AG08396 (cell line): ENCODE measurements at places on chromosomes 7 and 10.

DNA sequence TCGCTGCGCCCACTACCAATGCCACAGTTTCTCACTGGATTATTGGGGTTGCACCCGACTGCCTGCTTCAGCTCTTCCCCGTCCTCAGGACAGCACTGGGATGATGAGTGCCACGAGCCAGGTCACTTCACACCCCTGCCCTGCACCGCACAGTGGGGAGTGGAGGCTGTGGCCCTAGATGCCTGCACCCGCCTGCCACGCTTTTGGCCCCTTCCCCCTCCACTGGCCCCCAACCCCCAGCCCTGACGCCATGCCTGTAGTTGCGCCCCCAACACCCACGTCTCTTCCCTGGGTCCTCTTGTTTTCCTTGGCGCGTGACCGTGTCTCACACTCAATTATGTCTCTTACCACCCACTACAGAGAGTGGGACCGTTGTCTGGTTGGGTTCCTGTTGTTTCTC, 134.3 kb downstream of the VIPR2 start:
- DNase-seq = no peak

GRCh38 chr7:88522771-88523293, 216.1 kb upstream of the STEAP4 start:
- DNase-seq = no peak

GRCh38 chr10:27997865-27998177, 1.1 kb downstream of the ODAD2 start:
- DNase-seq = no peak

- no peak for DNase-seq
Measured at GRCh38 chr7:23347033-23347681, 48.0 kb downstream of the MALSU1 start.

DNA sequence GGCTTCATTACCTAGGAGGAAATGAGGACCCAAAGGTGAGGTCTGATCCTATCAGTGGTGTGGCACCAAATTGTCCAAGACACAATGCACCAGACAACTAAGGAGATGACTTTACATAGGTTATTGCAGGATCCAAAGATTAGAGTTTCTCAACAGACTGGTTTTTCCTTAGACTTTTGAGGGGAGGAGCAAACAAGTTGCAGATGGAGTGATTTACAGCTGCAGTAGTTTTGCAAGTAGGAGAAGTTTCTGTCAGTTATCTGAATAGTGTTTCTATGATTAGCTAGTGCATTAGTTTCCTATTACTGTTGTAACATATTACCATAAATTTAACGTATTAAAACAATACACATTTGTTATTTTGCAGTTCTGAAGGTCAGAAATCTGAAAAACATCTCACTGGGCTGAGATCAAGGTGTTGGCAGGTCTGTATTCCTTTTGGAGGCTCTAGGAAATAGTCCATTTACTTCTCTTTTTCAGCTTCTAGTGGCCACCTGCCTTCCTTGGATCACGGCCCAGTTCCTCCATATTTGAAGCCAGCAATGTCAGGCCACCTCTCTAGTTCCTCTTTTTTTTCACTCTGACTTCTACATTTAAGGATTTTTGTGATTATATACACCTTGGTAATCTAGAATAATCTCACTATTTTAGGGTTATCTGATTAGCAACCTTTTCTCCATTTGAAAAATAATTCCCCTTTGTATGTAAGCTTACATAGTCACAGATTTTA, 994.9 kb downstream of the REEP3 start:
- no peak for DNase-seq

DNA sequence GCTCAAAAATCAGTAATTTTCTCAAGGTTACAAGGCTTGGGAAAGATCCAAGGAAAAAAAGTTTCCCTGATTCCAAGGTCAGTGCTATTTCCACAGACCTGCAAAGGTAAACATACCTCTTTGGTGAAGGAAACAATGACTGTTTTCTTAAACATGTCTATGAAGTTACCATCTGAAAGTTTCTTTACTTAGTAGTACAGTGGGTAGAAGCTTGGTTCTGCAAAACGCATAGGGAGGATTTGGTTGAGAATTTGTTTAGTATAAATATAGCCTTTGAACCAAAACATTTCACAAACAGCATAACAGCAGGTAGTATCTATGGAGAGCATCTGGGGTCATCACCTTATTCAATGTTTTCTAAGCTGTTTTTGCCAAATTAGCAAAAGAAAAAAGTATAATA, 169.6 kb downstream of the CCSER2 start:
- no peak for DNase-seq

DNA sequence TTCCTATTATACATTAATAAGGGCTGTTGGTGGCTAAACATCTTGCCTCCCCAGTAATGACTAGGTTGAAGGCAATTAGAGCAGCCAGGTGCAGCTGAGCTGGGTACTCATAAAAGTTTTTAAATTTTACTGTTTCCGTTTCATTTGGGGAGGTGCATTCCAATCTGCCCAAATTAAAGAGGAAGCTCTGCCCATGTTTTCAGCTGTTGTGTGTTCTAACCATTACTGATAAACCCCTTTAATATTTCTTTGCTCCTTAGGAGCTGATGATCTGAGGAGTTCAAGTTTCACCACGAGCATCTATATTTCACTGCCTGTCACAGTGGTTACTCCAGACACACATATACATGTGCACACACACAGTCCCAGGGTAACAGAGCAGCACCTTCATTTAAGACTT, 94.4 kb downstream of the JAZF1 start:
- no peak for DNase-seq

GRCh38 chr10:2547606-2548005, 519.7 kb upstream of the PFKP start:
- no peak for DNase-seq

- DNase-seq = no peak
Measured at GRCh38 chr7:958221-959200, 4.0 kb upstream of the ADAP1 start.

GRCh38 chr7:91291902-91292301, 27.7 kb downstream of the FZD1 start:
- DNase-seq = no peak

- no peak for DNase-seq
Measured at GRCh38 chr7:148276314-148277041, 314.1 kb upstream of the C7orf33 start.

DNA sequence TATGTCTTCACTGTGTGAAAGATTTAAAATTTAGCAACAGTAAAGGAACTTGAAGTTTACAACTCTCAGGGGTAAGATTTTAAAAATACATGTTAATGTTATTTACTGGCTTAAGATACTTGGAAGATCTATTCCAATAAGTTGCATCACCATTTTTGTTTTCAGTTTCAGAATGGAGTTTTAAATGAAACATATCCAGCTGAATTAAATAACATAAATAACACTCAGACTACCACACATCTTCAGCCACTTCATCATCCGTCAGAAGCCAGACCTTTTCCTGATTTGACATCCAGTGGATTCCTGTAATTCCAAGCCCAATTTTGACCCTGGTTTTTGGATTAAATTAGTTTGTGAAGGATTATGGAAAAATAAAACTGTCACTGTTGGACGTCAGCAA, 44.3 kb downstream of the AHR start:
- no peak for DNase-seq

DNA sequence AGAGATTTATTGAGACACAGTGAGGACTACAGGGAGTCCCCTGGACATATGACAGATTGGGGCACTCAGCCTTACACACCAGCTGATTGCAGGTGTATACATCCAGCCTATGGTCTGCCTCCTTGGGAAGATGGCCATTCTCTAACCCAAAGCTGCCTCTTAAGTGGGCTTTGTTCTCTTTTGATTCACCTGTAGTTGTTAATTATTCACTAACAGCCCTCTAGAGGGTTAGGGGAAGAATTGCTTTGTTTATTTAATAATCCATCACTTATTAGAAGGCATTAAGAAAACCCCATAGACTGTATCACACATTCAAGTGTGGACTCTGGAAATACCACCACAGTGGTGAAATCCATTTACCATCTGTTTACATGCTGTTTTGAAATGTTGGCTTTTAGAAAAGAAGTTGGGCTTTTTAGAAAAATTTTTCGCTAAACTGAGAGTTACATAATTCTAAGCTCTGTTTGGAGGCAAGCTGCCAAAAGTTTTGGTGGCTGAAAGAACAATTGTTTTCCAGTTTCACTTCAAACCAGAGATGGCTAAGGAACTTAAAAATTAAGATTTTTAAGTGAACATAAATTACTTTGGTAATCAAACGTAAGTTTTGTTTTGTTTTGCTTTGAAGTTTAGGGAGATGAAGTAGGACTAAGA, 379.1 kb downstream of the ADRA2A start:
- DNase-seq = no peak

GRCh38 chr10:92690915-92691590, 1.3 kb downstream of the HHEX start:
- DNase-seq = no peak

- peak; percentile 15 for DNase-seq
Measured at GRCh38 chr7:23687011-23687410, 7.0 kb downstream of the FAM221A start.

DNA sequence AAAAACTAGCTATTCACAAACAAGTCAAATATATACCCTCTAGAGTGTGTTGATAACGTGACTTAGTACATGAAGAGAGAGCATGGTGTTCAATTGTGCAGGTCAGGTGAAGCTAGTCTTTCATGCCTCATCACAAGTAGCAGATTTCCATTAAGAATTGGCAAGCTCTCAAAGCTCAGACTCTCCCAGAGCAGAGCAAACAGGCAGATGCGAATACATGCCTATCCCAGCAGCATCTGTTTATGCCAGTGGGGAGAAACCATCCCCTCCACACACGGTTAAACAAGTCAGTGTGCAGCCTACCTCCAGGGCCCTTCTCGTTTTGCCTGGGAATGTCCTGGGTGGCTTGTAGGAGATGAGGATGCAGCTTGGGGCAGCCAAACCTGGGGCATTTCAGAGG, 532.5 kb upstream of the C7orf33 start:
- no peak for DNase-seq

DNA sequence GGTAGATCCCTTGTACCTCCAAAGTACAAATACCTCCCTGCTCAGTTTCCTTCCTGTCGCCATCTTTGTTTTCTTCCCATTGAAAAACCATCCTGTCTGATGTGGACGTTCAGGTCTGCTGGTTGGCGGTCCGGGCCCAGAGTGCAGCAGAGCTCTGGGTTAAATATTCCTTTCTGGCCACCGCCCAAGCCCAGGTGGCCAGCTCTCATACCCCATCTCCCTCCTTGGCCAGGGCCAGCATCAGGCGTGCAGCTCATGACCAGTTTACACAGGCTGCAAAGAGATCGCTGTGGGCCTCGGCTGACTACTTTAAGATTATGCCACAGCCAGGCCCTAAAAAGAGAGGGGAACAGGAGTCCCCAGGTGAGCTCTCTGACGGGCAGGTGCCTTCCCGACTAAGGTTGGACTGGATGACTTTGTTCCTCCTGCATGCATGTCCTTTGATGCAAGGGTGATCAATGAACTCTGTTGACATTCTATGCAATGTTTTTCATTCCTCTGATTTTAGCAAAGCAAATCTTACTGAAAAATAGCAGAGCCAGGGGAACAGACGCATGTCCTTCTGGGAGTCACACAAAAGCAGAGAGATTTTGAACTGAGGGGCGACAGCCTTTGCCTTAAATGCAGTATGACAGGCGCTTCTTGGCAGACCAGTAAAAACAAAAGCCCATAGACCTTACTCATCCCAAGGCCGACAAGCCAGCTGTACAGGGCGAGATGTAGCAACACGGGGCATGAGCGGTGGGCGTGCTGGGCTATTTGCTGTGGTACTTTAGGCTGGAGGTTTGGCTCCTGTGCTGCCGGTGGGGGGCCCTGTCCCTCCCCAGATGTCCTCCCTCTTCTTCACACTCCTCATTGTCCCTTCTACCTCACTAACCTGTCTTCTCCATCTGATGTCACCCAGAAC, 33.3 kb upstream of the SH2B2 start:
- DNase-seq = no peak

DNA sequence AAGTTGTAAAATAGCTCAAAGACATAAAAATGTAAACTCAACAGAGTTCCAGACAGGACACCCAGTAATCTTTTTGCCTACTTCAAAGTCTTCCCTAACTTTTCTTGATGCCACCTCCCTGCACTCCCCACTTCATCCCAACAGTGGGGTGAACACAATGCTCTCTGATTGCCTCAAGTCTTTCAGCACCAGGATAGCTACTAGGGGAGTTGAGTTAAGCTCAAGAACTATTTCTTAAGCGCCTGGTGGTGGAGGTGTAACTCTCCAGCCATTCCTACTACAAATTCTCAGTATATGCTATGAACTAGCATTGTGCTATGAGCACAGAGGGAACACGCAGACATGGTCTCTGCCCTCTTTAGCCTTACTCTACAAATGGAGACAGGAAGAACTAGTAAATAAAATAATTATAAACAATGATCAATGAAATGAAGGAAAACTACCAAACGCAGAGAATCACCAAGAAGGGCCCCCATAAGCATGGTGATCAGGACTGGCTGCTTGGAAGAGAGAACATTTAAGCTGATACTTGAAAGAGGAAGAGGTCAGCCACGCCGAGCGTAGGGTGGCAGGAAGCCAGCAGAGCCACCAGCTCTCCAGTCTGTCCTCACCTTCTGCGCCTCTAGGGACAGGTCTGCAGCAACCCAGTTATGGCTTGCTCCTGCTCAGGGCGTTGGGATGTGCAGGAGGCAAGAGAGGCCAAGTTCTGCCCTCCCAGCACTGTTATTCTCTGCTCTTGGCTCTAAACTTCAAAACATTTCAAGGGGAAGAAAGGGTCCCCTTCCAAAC, 16.7 kb upstream of the FRA10AC1 start:
- no peak for DNase-seq

- DNase-seq = no peak
Measured at GRCh38 chr10:15515202-15515601, 144.1 kb upstream of the FAM171A1 start.

DNA sequence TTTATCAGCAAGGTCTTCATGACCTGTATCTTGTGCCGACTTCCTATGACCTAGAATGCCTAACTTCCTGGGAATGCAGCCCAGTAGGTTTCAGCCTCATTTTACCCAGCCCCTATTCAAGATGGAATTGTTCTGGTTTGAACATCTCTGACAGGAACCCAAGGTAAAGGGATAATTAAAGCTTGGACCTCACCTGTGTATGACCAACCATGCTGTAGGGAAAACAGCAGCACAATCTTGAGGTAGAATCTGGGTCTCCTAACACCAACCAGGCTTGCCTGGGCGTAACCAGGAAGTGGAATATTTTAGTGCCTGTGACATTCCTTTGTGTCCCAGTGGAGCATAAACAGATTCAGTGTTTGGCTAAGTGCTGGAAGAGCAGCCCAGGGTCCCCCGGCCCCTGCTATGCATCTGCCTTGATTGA, 94.1 kb downstream of the PFKFB3 start:
- no peak for DNase-seq

- DNase-seq = no peak
Measured at GRCh38 chr10:78913219-78914059, 155.3 kb upstream of the ZMIZ1 start.

GRCh38 chr7:16171928-16172327, 249.4 kb downstream of the CRPPA start:
- DNase-seq = no peak

DNA sequence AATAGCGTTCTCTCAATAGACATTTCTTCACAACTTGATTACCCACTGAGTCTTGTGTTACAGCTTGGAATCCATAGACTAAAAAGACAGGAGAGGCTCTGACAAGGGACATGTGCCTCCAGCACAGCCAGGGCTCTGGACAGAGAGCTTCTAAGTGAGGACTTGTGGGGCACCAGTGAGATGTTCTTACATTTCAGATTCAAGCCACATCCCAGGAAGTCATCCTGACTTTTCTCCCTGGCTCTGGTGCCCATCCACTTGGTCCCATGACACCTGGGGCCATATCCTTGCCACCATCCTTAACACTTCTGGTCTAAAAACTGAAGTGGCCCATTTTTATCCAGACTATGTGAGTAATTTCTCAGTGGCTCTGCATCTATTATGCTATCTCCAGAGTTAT, 440.1 kb downstream of the TCERG1L start:
- no peak for DNase-seq

GRCh38 chr10:132508581-132509443, 28.8 kb upstream of the INPP5A start:
- no peak for DNase-seq

GRCh38 chr10:84097787-84098353, 41.4 kb upstream of the GHITM start:
- DNase-seq = peak; percentile 11
